ENCODE measurements at places on chromosomes 3 and 15. TPM values are rescaled to one million over a fixed set of nuclear protein-coding genes. Genes with fewer than 3 reads are reported as not detected.

LDHAL6B gene
- not detected for total RNA-seq

CHRD gene
- 2.0 TPM for total RNA-seq

CEP19 gene
- total RNA-seq = 0.56 TPM

COX17 gene
- total RNA-seq = 64.5 TPM

PIERCE2 gene
- total RNA-seq = 5.8 TPM

NAALADL2 gene
- total RNA-seq = 8.5 TPM

ISLR2 gene
- 0.27 TPM for total RNA-seq

GRCh38 chr15:59360305-59360704 lies 12.4 kb downstream of the MYO1E start:
- no peak for DNase-seq

GRCh38 chr3:161305095-161305991 lies 66.0 kb downstream of the SPTSSB start:
- DNase-seq = no peak

- no peak for DNase-seq
These were observed 4.3 kb downstream of the BTBD1 start for GRCh38 chr15:83062768-83063180.

GRCh38 chr15:78425643-78426042 lies 12.4 kb upstream of the IREB2 start:
- no peak for DNase-seq

GRCh38 chr3:73633916-73634344 lies 9.2 kb upstream of the PDZRN3 start:
- DNase-seq = no peak

DNA sequence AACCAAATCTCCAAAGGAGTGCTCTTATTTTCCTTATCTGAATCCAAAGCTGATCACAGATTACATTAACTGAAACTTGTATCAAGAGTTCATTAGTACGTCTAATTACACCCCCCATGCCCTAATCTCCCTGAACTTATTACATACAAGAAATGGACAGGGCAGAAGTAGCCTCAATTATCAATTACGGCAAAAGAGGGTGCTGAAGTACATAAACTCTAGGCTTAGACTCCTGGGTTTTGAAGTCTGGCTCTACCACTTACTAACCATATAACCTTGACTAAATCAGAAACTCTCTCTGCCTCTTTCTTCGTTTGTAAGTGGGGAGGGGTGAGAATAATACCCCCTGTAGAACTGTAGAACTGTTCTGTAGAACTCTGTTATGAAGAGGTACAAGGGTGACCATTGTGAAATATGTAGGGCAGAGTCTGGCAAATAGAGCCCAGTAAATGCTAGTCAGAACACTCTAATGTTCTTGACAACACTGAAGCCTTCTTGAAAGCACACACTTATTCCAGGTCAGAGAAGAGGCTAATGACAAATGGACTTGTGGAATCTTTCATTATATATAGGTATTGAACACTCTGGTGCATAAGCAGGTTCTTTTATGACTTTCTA lies 19.6 kb upstream of the OR5K4 start:
- DNase-seq = no peak

DNA sequence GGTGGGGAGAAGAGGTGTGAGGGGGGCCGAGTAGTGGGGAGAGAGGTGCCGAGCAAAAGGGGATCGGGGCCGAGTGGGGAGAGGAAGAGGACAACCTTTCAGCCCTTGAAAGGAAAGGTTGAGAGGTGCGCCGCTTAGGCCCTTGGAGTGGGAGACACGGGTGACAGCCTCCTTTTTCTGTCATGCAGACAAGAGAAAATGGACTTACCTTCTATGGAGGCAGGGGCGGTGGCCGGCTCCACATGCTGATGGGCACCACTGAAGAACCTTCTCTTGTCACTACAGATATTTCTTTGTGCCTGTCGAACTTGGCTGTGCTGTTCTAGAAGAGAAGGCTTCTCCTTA lies 421 bp downstream of the KLHL18 start:
- DNase-seq = peak; percentile 39

- no peak for DNase-seq
These were observed 24.3 kb downstream of the ZSCAN2 start for GRCh38 chr15:84625123-84625522.

DNA sequence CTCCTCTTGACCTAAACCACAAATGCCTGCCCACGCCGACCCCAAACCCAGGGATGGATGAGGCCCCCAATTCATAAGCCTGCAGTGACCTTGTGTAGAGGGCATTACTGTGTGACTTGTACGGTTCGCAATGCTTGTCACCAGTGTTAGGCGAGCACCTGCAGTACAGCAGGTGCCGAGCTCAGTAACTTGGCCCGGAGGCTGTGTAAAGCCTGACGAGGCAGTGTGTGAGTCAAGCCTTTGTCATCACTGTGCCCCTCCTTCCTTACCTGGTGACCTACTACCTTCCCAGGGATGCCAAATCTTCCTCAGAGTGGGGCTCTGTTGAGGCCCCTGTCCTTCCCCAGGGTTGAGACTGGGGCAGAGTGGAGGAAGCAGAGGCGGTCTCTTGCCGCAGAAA lies 37.2 kb upstream of the TMEM115 start:
- no peak for DNase-seq

DNA sequence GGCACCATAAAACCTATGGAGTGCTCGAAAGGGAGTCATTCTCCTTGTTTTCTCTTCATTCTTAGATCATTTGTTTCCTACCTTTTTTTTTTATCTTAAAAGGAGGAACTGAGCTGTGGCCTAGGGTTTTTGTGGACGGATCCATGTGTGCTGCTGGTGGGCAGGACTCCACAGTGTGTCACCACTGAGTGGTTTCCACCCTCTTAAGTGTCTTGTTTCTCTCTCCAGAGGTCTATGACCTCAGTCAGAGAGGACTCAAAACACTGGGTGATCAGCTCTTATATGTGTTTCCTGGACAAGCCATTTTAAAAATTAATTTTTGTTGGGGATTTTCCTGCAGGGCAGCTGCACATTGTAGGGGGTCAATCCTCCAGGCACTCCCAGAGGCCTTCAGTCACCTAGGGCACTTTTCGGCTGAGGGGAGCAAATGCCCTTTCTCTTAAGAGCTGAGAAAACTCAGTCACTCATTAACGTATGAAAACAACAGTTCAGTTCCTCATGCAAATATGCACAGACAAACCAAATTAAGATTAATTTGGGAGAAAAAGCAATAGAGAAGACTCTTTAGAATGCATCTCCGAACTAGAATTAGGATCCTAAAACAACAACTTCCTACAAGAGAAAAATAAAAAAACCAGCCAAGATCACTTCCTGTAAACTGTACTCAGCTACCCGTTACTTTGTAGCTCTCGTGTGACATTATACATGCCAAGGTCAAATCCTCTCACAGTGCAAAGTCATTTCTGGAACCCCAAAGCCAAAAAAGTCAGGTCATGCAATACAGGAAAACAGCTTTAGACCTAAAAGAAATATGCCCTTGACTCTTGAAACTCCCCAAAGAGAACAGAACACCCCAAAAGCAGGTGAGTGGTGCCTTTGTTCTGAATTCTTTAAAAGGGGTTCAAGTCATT lies 27.6 kb upstream of the FAM3D start:
- no peak for DNase-seq

DNA sequence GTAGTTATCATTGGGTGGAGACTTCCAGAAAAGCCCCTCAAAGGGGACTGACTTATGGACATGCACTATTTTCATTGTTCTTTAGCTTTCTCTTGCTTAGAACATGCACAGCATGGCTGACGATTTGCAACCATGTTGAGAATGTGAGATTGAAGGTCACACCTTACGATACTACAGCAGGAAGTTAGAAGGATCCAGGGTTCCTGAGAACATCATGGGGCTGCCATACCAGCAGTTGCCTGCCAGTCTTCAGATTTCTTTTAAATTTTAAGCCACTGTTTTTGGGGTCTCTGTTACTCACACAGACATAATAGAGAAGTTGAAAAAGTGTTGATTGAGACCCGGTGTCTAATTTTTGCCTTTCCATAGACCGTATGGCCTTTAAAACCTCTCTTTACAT lies 396.5 kb downstream of the MECOM start:
- no peak for DNase-seq

DNA sequence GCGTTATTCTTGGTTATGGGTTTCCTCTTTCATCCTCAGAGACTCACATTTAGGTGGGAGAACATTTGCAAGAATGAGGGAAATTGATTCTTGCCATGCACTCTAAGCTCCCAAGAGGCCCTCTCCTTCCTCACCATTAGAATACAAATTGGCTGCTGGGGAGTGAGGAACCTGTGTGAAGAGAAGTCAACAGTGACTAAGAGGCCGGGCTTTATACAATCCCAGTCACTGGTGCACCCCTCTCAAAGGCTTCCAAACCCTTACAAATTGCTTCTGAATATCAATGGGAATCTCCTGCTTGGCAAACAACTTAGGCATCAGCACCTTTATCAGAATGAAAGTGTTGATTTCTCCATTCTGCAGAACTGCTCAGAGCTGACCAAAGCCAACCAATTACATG lies 16.5 kb upstream of the RGMA start:
- DNase-seq = no peak

- DNase-seq = no peak
These were observed 48.5 kb downstream of the STARD9 start for GRCh38 chr15:42623951-42624350.

DNA sequence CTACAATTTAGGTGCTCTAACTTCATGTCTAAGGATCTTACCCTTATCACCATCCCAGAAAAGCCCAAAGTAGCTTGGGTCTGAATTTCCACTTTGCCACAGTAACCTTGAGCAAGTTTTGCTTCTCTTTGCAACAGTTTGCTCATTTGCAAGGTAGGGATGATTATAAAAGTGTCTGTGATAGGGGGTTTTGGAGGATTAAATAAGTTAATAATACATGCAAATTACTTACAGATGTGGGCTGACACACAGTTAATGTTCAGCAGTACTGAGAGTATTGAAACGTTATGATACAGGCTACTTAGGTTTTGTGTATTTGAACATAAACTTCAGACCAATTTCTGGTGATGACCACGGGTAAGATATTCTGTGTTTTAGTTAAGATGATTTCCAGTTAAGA lies 444.7 kb upstream of the TPRG1 start:
- DNase-seq = no peak

- no peak for DNase-seq
These were observed 381.3 kb downstream of the TIGIT start for GRCh38 chr3:114675104-114675503.

DNA sequence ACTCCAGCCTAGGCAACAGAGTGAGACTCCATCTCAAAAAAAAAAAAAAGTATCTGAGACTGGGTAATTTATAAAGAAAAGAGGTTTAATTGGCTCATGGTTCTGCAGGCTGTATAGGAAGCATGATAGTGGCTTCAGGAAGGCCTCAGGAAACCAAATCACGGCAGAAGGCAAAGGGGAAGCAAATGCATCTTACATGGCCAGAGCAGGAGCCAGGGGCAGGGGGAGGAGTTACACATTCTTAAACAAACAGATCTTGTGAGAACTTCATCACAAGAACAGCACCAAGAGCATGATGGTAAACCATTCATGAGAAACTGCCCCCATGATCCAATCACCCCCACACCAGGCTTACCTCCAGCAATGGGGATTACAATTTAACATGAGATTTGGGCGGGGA lies 37.2 kb downstream of the ACAP2 start:
- DNase-seq = no peak

- no peak for DNase-seq
These were observed 41.6 kb upstream of the TASOR start for GRCh38 chr3:56724676-56725075.

Data from colonic mucosa (tissue), 4 donors.